ENCODE measurements at places on chromosomes 1 and 21.

GRCh38 chr1:39926343-39926793 is 24.7 kb upstream of the MYCL start:
- no peak for DNase-seq

DNA sequence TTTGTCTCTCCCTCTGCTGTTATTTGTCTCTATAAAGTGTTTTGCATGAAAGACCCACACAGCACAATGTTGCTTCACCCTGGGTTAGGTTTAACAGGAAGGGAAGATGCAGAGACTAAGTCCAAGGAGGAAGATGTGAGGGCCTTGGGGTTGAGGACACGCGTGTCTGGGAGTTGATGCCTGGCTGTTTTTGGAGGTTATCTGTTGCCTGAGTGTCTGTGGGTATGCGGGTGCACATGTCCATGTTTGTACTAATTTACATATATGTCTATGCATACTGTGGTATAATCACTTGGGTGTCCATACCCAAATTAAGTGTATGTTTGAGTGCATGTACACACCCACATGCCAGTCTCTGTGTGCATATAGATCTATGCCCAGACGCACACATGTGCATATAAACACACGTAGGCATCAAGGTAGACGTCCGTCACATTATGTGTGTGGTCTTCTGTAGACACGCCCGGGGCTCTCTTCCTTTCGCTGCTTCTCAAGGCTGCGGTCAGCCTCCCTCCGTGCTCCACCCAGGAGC is 962 bp upstream of the MAN1C1 start:
- DNase-seq: no peak

- no peak for DNase-seq
Observed at GRCh38 chr1:233885196-233885920, 19.1 kb upstream of the SLC35F3 start.

- no peak for DNase-seq
Observed at GRCh38 chr1:25178917-25179561, 53.3 kb downstream of the SYF2 start.

DNA sequence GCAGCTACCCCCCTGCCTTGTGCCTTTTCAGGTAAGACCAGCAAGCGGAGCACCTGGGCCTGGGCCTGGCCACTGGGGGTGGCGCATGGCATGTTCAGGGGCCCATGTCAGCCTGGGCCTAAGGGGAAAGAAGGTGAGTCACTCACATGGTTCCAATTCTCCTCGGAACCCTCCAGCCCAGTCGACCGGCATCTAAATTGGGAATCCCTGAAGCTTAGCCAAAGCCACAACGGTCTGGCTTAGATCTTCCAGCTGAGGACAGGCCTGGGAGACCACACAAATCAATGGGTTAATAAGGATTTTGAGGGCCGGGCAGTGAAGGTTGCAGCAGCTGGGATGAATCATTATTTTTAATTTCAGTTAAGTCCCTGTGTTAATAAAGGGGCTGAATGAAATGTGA is 145.1 kb upstream of the SMYD2 start:
- no peak for DNase-seq

- DNase-seq: no peak
Observed at GRCh38 chr1:232547938-232548484, 81.9 kb downstream of the SIPA1L2 start.

DNA sequence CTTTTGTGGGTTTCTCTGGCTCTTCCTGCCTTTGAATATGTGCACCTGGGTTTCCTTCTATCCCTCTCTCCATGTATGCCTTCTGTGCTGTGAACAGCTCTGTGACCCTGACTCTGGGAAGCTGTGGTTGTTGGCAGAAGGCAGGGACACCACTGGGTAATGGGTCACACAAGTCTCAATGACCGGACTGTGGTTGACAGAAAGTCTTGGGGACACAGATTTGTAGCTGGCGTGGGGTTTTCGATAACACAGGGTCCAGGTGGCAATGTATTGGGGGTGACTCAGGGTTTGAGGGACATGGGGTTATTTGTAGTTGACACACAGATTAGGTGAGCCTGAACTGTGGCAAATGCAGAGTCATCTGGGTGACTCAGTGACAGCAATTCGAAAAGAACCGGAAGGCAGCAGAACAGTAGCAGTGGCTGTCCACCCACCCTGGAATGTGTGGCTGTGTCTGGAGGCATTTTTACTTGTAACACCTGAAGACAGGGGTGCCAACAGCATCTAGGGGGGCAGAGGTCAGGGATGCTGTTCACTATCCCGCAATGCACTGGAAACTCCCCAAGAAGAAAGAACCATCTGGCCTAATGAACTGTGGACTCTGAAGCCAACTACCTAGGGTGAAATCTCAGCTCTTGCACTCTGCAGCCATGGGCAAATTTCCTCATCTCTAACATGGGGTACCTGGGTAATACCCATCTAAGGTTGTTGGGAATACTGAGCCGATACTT is 13.0 kb upstream of the SLC6A9 start:
- DNase-seq: no peak

- no peak for DNase-seq
Observed at GRCh38 chr1:3382326-3383057, 72.0 kb upstream of the ARHGEF16 start.

GRCh38 chr21:45817345-45817744 is 164.2 kb upstream of the COL6A1 start:
- no peak for DNase-seq

GRCh38 chr1:207397525-207397926 is 56.6 kb upstream of the CR2 start:
- DNase-seq: no peak

DNA sequence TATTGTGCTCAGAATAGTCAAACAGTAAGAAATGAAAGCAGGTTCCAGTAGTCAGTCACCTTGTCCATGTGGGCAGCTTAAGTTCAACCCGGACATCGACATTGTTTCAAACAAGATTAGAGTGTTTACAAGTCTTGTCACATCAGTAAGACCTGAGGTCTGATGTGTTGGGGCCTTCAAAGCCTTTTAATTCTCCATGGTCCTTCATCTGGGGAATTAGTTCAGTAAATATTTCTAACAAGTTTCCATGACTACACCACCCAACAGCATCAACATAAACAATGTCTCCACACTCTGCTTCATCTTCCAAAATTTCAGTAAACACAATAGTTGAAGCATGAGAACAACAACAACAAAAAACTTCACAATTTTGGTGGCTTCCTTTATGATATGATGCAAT is 15.1 kb upstream of the ADORA1 start:
- DNase-seq: no peak

- no peak for DNase-seq
Observed at GRCh38 chr1:9375912-9376311, 83.2 kb downstream of the SPSB1 start.

- no peak for DNase-seq
Observed at GRCh38 chr1:239128541-239128940, 257.8 kb upstream of the CHRM3 start.

- no peak for DNase-seq
Observed at GRCh38 chr21:32445101-32445500, 32.6 kb downstream of the EVA1C start.

- no peak for DNase-seq
Observed at GRCh38 chr1:33379631-33380354, 51.1 kb downstream of the PHC2 start.

DNA sequence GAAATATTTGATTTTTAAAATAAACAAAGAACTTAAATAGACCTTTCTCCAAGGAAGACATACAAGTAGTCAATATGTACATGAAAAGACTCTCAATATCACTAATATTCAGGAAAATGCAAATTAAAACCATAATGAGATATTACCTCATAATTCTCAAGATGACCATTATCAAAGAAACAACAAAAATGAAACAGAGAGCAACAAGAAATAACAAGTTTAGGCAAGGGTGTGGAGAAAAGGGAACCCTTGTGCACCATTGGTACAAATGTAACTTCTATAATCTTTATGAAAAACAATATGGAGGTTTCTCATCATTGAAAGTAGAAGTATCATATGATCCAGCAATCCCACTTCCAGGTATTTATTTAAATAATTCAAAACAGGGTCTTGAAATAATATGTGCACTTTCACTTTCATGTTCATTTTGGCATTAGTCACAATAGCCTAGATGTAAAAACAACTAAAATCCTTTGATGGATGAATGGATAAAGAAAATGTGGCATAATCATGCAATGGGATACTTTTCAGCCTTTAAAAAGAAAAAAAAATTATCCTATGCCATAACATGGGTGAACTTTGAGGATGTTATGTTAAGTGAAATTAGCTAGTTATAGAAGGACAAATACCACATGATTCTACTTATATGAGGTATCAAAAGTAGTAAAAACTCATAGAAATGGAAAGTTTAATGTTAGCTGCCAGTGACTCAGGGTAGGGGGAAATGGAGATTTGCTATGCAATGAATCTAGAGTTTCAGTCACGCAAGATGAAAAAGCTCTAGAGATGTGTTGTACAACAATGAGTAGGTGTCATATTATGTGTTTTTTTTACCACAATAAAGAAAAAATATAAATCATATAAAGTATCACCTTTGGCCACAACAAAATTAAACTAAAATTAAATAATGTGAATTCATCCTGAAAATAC is 114.5 kb upstream of the LYPLAL1 start:
- DNase-seq: no peak

DNA sequence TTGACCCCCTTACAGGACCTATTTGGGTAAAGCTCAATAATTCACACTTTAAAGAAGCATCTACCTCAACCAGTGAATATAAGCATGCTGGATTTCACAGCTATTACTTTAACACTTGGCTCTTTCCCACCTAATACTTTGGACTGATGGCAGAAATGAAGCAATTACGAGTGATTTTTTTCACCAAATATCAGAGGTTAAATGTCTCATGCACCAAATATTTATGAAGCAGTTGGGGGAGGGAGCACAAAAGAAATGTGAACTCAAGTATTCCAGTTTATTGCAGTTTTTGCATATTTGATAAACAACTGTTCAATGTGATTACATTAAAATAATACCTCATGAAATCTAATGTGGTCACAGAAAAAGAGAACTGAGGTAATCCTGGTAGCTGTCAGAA is 223.6 kb downstream of the LRRC7 start:
- no peak for DNase-seq

GRCh38 chr1:101178688-101179491 is 57.9 kb upstream of the S1PR1 start:
- DNase-seq: no peak

GRCh38 chr1:226664413-226665101 is 74.5 kb downstream of the ITPKB start:
- no peak for DNase-seq

- no peak for DNase-seq
Observed at GRCh38 chr1:160284220-160284781, 632 bp downstream of the PEX19 start.

DNA sequence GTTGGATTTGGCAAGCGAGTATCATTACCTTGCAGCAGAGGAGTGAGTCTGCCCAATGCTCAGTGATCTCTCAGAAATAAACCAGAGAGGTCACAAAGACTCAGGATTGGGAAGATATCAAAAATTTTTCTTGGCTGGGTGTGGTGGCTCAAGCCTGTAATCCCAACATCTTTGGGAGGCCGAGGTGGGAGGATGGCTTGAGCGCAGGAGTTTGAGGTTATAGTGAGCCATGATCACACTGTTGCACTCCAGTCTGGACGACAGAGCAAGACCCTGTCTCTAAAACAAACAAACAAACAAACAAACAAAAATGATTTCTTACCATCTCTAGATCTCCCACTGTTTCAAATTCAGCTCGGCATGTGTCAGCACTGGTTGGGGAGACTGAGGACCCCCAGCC is 13.3 kb upstream of the BECN2 start:
- no peak for DNase-seq

DNA sequence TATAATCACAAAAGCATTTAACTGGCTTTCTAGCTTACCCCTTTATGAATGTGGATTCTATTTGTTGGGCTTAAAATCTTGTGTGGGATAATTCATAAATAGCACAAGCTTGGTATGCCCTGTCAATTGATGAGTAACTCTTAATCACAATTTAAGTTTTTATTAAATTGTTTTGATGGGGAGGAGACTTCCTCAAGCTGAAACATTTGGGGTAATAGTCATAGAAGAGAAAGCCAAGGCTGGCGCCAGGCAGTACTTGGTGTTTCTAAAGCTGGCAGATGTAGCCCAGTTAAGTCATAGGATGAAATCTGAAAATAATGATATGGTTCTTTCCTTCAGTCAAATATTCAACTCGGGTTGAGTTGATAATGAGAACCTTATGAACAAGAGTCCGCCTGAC is 167.2 kb downstream of the FMN2 start:
- no peak for DNase-seq

- no peak for DNase-seq
Observed at GRCh38 chr1:42392255-42392654, 11.7 kb downstream of the RIMKLA start.

DNA sequence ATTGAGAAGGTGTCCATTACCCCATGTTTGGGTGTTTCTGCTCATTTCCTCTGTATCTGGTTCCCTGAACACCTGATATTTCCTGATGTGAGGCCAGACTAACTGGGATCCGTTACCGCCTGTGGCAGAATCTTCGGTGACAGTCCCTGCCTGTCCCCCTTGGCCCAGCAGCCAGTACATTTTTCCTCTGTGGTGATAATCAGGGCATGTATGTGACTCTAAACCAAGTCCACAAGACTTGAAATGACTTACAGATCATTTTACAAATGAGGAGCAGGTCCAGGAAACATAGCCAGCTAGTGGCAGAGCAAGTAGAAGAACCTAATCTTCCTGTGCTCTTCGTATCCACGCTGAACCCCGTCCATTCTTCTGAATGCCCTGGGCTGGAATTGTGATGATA is 143.5 kb upstream of the IPO9 start:
- DNase-seq: no peak

DNA sequence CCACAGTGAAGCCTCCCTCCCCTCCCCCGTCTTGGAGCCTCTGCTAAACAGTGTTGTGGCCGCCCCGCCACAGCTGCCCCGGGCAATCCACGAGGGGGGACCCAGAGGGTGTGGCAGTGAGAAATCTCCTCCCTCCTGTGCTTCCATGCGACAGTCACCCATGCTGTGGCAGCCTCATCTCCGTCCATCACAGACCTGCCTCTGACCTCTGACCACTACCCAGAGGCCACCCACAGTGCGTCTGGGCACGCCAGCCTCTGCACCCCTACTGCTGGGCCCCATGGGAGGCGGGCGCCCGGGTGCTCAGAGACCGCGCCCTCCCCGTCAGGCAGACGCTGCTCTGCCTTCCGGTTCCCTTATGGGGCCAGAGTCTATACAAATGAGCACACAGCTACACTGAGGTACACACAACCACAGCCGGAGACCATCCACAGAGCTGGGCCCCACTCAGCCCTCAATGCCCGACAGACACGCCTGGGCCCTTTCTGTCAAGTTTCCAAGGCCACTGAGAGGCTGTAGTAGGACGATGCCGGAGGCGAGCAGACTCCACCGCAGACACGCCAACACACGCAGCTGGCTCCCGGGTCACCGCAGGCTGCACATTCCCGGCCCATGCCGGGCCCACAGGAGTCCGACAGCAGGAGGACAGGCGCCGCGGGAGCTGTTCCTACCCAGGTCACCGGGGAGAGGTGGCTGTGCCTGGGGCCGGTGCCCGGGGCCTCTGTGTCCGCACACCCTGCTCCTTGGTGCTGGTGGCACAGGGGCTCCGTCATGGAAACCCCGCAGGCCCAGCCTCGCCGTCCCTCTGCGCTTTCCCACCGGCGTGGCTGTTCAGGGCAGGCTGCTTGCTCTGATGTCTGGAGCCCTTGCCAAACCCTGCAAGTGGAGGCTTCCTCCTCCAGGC is 23.9 kb upstream of the TMEM52 start:
- DNase-seq: peak; percentile 55

- no peak for DNase-seq
Observed at GRCh38 chr1:204299814-204300365, 59.8 kb downstream of the PLEKHA6 start.
